ENCODE measurements at places on chromosomes 1 and 21.
A peak's percentile ranks its signal among the peaks of the same experiment; 100 is the strongest.

DNA sequence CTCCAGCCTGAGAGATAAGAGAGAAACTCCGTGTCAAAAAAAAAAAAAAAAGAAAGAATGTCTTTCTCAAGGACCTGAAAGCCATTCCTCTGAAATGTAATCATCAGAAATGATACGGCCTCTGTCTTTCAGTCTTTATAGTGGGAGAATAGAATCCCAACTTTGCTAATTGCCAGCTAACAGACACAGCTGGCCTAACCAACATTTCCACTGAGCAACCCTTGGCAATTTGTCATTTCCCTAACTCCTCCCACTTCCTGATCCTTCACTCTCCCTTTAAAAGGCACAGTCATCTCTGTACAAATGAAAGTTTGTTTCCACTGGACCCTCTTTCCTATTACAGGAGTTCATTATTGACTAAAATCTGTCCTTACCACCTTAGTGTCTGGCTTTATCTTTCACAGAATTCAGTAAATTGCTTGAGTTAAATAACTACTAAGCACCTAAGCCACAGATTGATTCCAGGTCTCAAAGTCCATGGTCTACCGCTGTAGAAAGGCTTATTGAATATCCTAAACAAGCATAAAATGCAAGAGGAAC is 4.3 kb upstream of the CBR1 start:
- DNase-seq = no peak

DNA sequence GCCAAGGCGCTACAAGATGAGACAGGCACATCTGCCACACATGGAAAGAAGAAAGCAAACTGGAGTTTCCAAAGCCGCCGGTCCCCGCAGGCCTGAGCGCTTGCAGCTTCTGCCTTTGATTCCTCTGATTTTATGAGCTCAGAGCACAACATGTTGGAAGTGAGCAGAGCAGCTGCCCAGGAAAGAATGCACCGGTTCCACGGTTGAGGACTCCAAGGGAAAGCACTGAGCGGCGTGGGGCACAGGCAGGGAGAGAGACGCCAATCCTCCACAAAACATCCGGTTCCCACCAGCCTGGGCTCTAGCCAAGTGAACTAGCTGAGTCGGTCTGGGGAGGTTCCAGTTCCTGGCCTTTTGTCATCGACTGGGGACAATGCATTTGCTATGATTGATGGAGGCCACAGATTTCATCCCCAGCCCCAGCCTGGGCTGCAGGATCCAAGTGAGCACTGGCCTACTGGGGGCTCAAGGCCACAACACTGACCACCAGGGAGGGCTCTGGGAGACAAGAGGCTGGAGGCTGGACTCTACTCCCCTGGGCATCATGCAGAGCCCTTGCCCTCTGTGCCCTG is 253.1 kb upstream of the IRF2BP2 start:
- DNase-seq = no peak

DNA sequence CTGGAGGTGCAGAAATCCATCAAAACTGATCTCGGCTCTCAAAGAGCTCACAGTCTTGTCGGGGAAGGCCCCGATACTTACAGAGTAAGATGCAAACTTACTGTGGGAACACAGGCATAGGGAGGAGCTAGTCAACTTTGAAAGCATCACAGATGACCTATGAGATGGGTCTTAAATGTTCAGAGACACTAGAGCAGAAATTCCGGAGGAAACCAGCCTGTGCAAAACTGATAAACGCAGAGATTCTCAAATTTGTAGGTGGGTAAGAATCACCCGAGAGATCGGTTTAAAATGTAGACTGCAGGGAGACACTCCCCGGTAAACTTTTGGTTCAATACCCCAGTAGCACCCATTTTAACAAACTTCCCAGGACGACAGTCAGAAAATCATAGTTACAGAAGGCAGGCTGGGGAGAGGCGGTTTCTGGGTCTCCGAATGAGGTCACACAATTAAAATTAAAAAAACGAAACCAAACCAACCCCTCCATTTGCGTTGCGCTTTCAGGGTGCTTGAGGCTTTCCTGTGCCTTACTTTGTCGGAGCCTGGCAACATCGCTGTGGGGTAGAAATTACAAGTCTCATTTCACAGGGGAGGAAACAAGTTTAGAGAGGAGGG is 755 bp upstream of the THRAP3 start:
- DNase-seq = no peak

DNA sequence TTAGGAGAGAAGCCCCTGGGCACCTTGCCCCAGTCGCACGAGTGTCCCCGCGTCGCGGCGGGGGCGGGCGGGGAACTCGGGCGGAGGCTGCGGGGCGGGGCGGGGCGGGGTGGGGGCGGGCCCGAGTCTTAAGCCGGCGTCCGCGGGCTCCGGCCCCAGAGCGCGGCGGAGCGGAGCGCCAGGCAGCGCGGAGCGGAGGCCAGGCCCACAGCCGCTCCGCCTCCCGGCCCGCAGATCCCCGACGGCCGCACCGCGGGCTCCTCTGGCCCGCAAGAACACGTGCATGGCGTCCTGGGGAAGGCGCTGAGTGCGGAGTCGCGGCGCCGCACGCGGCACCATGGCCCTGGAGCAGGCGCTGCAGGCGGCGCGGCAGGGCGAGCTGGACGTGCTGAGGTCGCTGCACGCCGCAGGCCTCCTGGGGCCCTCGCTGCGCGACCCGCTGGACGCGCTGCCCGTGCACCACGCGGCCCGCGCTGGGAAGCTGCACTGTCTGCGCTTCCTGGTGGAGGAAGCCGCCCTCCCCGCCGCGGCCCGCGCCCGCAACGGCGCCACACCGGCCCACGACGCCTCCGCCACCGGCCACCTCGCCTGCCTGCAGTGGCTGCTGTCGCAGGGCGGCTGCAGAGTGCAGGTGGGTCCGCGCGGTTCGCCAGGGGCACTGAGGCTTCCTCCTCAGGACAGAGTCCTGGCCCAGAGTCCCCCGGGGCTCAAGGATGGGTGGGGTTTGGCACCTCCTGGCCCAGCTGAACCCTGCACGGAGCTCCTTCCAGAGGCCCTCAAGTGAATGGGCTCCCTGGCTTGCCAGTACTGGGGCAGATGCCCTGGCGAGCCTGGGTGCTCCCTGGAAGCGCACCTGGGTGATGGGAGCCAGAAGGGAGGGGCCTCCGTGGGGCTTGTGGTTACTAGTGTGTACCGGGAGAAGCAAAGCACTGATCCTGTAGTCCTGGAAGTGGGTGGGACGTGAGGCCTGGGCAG is at the start of gene ESPN:
Gene ESPN, plus strand, starts transcription at position 158 of the 975 bp plus-strand sequence. Its CDS starts 180 bp downstream, at position 338.
- DNase-seq = no peak

DNA sequence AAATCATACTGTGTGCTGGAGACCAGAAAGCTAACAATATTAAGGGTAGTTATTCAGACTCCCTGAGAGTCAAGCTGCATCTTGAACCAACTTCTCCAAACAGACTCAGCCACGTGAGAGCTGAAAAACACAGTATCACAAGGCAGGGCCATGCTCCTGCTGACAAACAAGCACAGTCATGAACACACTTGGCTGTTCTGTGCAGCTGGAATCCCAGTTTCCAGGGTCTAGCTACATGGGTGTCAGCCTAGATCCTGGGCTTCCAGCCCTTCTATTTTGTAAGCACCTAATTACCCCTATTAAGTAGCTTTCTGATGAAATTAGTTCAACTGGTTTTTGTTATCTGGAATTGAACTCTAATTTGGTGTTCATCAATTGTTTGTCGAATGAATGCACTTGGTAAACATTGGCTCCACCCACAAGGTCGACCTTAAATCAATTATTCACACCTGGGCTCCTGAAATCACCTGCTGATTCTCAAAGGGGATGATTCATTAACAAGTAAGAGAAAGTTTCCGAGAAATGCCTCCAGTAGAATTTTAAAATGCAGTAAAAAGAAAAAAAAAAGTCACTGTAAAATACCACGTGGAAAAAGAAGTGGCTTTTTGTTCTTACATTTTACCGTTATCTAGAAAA is 179.3 kb downstream of the ZC3H11B start:
- no peak for DNase-seq

DNA sequence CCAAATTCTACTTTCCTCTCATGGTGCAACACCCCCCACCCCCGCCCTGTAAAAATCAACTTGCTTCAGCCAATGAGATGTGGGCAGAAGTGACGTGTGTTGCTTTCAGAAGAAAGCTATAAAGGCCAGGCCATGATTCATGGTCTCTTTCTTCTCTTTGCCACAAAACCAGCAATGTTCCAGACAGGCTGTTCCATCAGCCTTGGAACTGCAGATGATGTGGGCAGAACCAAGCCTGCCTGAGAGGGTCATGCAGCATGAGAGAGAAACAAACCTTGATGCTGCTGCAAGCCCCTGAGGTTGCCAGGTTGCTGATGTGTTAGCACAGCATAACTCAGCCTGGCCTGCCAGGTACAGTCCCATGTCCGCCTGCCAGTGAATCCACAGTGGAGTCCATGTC is 41.8 kb downstream of the MIS18A start:
- DNase-seq = no peak

DNA sequence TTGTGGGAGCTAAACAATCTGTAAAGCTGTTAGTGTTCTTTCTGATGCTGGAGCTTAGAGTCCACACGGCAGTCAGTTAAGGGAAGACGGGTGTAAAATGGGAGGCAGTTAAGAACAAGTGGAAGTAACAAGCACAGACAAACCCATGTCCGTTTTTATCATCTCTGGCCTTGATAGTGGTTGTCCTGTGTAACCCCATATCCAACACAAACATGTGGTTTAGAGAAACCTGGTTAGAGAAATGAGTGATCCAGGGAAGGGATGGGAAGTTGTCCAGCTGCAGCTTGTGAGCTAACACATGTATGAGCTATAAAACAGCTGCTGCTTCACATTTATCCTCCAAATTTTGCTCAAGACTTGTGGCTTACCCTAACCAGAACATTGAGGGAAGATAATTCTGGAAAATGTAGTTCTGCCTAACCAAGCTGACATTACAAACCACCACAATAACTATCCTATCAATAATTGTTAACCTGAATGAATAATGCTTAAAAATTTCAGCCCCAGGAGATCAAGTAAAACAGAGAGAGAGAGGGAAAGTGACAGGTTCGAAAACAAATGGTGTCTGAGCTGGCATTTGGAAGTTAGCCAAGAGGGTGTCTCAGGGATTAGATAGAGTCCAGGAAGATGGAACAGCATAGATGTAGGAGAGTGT is 10.6 kb upstream of the C1orf162 start:
- no peak for DNase-seq

GRCh38 chr1:20076710-20077461 is 6.9 kb downstream of the PLA2G5 start:
- no peak for DNase-seq

DNA sequence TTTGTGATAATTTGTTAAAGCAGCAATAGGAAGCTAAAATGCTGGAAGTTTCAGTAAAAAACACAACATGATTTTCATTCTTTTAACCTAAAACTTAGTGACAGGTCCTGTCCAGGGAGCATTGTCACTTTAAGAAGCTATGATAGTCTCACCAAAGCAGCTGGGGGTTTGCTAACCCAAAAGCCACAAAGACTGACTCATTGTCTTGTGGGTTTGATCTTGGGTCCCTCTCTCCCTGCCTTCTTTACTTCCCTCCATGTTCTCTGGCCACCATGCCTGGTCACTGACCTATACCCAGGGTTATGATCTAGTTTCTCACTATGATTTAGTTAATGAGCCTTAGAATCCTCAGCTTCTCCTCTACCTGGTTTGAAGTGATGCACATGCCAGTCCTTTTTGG is 213.5 kb upstream of the PTGFR start:
- no peak for DNase-seq

GRCh38 chr1:205477121-205477758 is 21.4 kb upstream of the BLACAT1 start:
- no peak for DNase-seq

GRCh38 chr1:85058311-85058710 is 10.0 kb upstream of the MCOLN3 start:
- DNase-seq = no peak

- no peak for DNase-seq
These were observed 2.2 kb upstream of the UBXN10 start for GRCh38 chr1:20183616-20184271.

DNA sequence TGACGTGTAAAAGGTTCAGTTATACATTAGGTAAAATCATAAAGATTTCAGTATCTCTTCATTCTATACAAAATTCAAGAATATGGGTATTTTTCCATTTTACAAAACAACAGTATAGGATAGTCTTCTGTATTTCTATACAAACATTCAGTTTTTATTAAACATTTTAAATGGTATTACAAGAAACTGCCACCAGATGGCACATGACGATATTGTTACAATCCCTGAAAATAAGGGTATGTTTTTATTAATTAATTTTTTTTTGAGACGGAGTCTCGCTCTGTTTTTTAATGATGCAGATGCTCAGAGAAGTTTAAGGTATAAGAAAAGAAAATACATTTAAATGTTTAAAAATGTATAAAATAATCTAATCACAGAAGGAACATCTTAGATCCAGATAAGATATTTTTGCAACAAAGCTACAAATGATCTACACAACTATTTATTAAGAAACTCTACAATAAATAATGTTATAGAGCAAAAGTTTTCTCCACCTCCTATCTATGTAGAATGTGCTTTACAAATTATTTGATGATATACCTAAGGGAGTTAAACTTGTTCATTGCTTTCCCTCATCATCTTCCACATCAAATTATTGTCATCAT is 23.5 kb upstream of the RSBN1 start:
- peak; percentile 36 for DNase-seq

DNA sequence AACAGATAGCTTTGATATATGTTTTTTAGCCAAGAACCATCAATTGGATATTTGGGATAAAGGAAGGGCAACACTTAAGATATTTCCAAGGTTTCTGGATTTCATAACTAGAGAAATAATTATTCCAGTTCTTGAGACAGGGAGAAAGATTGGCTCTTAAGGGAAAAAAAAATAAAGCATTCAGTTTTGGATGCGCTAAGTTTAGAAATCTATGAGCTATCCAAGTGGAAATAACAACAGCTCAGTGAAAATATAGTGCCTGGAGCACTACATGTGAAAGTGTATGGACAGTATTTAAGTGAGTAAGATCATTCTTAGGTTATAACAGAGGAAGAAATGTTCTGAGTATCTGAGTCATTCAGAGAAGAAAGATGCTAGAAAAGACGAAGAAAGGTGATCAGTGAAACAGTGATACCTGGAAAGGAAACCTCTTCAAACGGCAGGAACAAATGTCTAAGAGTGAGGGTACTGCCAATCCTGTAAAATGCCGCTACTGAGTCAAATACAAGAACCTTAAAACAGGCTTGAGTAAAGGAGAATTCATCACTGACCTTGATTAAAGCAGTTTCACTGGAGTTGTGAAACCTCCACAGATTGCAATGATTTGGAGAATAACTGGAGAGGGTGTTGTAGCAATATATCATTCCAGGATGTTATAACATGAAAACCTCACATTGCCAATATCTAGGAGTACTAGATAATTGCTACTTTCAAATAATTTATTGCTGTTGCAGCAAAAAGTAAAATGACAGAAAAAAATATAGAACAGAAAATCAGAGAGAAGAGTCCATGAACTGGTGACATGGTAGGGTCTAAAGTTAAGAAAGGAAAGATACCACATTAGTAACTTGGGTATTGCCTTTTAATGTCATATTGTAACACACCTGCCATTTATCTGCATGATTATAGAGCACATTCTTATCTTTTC is 482.1 kb upstream of the RGS18 start:
- no peak for DNase-seq

- no peak for DNase-seq
These were observed 34.7 kb downstream of the MEF2D start for GRCh38 chr1:156465747-156466365.

Data from activated CD4-positive, alpha-beta T cell treated with anti-CD3 and anti-CD28 coated beads, Interleukin-2, amount 50 U/mL, for 24 hours (primary cell).